NCI-H1048 (cell line): ENCODE measurements at places on chromosomes 12 and 14.

DNA sequence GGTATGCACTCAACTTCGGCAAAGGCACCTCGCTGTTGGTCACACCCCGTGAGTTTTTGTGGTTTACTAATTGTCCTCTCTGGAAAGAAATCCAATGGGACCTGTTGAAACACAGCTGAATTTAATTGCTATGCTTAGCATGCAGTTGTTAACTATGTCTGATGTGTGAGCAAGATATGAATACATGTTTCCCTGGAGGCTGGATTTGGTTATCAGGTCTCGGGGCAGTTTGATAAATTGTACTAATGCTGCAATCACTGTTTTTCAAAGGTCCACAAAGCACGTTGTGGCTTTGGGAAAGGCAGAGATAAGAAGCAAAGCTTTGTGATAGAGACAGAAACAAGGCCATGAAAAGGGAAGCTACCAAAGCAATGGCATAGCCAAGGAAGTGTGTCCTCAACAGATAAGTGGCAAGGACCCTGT, 91.3 kb downstream of the DAD1 start:
- DNase-seq, result no peak

DNA sequence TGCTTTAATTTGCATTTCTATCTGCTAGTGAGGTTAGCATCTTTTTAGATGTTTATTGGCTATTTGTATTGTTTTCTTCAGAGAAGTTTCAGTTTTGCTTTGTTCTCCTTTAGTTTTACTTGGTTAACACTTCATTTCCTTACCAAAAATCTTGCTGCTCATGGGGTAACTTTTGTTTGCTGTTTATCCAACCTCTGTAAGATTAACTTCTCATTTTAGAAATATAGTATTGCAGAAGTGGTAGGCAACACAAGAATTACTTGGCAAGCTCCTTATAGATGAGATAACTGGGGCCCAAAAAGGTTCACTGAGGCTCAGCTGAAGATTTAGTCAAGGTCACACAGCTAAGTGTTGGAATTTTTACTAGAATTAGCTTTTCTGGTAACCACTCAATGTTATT, 40.5 kb downstream of the ALKBH1 start:
- no peak for DNase-seq

- DNase-seq, result no peak
These were observed 266.4 kb upstream of the USP15 start for GRCh38 chr12:61993734-61994345.

GRCh38 chr14:91317381-91318308, 73.1 kb upstream of the GPR68 start:
- no peak for DNase-seq

DNA sequence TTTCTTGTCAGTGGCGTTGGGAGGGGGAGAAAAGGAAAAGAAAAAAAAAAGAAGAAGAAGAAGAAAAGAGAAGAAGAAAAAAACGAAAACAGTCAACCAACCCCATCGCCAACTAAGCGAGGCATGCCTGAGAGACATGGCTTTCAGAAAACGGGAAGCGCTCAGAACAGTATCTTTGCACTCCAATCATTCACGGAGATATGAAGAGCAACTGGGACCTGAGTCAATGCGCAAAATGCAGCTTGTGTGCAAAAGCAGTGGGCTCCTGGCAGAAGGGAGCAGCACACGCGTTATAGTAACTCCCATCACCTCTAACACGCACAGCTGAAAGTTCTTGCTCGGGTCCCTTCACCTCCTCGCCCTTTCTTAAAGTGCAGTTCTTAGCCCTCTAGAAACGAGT, 1.9 kb downstream of the ASCL1 start:
- no peak for DNase-seq
